ENCODE measurements at places on chromosomes 1 and 21. TPM values are rescaled to one million over a fixed set of nuclear protein-coding genes. Genes with fewer than 3 reads are reported as not detected.

- DNase-seq: no peak
These were observed 21.5 kb downstream of the DESI2 start for GRCh38 chr1:244674446-244674845.

DNA sequence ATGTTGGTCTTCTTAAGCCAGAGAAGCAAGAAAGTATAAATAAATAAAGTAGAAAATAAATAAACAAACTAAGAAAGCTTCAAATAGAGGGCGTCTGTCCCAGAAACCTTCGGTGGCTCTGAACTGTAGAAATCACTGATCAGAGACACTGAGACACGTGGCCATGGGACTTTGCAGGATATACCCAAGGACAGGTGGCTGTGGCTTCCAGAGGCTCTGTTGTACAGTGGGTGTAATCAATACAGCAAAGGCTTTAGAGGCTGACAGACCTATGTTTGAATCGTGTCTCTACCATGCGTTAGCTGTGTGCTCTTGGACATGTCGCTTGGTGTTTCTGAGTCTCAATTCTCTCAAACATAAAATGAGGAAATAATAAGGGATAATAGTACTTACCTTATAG lies 41.0 kb upstream of the EPS15 start:
- no peak for DNase-seq

- no peak for DNase-seq
These were observed 1.0 kb upstream of the PERM1 start for GRCh38 chr1:982765-983436.

DNA sequence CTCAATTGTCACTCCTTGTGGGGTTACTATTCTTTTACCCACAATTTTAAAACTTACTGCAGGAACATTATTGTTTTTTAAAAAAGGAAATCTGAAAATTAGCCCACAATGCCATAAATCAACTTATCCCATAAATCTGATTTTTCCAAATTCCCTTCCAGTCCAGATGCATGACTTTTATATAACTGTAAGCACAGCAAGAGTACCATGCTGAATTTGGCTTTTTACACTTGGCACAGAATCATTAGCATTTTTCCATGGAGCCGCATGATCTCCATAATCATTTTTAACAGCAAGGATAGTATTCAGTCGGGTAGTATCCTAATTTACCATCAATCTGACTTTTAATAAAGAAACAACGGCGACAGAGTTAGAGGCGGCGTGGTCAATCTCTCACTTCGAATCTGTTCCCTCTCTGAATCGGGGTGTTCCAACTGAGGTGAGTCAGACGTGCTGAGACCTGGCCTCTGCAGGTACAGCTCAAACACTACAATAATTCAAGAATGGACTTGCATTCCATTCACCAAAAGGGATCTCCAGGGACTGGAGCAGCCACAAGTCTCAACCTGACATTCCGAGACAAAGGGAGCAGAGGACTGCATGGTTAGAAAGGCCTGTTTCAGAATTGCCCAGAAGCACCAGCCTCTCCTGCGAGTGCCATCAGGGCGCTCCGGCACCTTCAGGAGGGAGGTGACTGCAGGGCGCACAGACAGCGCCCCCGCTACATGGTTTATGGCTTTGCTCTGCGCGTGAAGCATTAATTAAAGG lies 48.9 kb downstream of the SLC66A1 start:
- no peak for DNase-seq

GRCh38 chr1:116558140-116558549 lies 12.7 kb downstream of the CD58 start:
- DNase-seq: no peak

- DNase-seq: peak; percentile 20
These were observed 115.3 kb upstream of the FMN2 start for GRCh38 chr1:239976130-239976968.

- no peak for DNase-seq
These were observed 101.2 kb upstream of the CD55 start for GRCh38 chr1:207219979-207220889.

DNA sequence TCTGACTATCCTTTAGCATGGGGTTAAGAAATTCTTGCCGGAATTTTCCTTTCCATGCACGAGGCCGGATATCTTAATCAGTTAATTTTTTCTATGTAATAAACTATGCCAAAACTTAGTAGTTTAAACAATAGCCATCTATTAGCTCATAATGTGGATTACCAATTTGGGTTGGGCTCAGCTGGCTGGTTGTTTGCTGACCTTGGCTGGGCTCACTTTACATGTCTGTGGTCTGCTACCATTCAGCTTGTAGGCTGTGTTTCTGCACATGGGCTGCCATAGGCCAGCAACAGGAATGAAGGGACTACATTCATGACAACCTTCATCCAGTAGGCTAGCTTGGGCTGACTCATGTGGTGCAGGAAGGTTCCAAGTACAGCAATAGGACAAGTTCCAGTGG lies 56.0 kb upstream of the NTPCR start:
- no peak for DNase-seq

GRCh38 chr1:163896001-163896400 lies 574.2 kb downstream of the NUF2 start:
- DNase-seq: no peak

GRCh38 chr1:16464917-16465625 lies 24.5 kb downstream of the NECAP2 start:
- no peak for DNase-seq

DNA sequence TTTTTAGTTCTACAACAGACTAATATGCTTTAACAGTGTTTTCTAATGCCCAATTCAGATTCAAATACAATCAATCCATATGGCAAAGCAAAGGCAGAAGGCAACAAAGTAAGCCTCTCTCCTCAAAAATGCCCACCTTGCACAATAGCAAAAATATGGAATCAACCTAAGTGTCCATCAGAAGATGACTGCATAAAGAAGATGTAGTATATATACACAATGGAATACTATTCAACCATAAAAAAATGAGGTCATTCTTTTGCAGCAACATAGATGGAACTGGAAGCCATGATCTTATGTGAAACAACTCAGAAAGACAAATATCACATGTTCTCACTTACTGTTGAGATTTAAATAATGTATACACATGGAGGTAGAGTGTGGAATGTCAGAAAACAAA lies 80.7 kb downstream of the EIF4G3 start:
- DNase-seq: no peak

GRCh38 chr1:93328809-93329760 lies 16.6 kb upstream of the DR1 start:
- DNase-seq: no peak

- DNase-seq: no peak
These were observed 10.3 kb downstream of the ITGB2 start for GRCh38 chr21:44910229-44911067.

DNA sequence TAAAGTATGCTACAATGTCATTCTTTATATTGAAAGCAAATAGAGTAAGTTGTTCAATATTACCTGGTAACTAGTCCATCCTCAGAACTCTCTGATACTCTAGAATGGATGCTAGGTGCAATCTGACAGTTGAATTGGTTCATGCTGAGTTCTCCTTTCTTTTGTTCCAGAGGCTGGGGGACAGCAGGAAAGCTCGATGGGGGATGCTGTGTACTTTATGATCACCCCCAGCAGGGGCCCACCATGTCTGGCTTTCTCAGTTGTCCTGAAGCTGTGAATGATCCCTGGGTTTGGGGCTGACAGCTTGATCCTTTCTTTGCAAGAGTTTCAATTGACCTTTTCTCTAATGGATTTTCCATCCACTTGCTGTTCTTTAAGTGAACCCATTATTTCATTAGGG lies 22.5 kb downstream of the FMN2 start:
- DNase-seq: no peak

DNA sequence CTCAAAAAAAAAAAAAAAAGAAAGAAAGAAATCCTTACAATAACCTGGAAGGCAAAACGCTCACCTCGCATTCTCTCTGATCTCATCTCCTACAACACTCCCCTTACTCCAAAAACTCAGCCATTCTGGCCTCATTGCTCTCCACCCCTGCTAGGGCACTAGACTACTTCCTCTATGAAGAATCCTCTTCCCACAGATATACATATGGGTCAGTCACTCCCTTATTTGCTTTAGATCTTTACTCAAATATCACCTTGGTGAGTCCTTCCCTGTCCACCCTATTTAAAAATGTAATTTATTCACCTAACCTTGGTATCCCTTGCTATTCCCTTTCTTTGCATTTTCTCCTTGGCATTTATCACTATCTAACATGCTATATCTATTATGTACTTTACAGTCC lies 24.6 kb upstream of the KIF1B start:
- no peak for DNase-seq

GRCh38 chr1:23020706-23021405 lies 1.6 kb downstream of the KDM1A start:
- DNase-seq: no peak

- DNase-seq: peak; percentile 25
These were observed 51.5 kb downstream of the PTPRF start for GRCh38 chr1:43582162-43582566.

DNA sequence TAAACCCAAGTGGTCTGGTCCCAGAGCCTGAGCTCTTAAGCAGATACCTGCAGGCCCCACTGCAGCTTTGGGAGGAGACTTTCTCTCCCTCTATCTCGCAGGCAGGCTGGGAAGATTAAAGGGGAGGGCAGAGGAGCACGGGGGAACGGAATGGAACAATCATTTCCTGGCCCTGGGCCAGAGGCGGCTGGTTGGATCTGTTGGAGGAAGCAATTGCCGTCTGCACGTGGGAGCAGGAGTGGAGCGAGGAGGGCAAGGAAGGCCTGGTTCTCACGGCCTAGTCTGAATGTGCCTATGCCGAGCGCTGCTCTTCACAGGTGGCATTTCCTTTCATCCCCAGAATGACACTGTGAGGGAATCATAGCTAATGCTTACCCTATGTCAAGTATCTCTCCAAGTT lies 23.7 kb downstream of the NKAIN1 start:
- no peak for DNase-seq

GRCh38 chr1:3294450-3294849 lies 160.0 kb upstream of the ARHGEF16 start:
- DNase-seq: no peak

GRCh38 chr1:39407896-39408640 lies 83.4 kb upstream of the BMP8A start:
- no peak for DNase-seq

GRCh38 chr1:157151073-157151472 lies 12.9 kb upstream of the ETV3 start:
- DNase-seq: no peak

GRCh38 chr1:89672489-89673183 lies 39.7 kb downstream of the LRRC8C start:
- no peak for DNase-seq

DNA sequence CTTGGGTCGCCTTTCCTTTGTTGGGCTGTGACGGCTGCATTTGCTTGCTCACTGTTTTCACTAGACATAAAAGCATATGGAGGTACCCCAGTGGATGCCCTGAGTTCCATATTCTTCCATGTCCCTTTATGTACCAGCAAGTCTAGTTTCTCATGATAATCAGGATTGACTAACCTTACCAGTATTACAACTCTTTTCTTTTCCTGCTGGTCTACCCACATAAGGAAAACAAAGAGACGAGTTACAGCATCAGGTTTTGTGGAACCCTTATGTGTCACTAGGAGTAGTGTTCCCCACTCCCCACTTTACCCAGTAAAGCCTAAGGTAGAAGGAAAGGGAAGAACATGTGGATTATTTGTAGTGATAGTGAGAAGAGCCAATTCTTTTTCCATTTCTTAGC lies 16.4 kb upstream of the CENPF start:
- no peak for DNase-seq

DNA sequence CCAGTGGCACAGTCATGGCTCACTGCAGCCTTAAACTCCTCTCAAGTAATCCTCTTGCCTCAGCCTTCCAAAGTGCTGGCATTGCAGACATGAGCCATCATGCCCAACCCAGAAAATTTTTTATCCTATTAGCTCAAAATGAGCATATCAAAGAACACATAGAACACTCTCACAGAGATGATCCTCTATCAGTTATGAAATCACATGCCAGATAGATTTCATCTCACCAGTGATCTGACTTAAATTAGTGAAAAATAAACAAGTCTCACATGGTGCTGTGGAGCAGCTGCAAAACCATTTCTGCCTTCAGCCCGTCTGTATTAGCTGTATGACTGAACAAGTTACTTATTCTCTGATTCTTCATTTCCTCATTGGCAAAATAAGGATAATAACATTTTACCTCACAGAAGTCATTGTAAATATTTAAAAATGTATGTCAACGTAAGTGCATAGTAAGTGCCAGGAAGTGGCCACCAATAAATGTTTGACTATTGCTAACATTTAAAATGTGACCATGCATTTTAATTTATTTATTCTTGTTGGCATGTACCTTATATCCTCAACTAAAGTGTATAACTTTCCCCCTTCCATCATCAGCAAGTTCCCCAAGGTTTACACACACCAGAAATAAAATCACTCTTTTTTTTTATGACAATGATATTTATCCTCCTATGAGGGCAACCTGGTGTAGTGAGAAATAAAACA lies 29.0 kb upstream of the SLC19A2 start:
- no peak for DNase-seq

- DNase-seq: no peak
These were observed 1.4 kb downstream of the ACOT7 start for GRCh38 chr1:6391951-6392808.

DNA sequence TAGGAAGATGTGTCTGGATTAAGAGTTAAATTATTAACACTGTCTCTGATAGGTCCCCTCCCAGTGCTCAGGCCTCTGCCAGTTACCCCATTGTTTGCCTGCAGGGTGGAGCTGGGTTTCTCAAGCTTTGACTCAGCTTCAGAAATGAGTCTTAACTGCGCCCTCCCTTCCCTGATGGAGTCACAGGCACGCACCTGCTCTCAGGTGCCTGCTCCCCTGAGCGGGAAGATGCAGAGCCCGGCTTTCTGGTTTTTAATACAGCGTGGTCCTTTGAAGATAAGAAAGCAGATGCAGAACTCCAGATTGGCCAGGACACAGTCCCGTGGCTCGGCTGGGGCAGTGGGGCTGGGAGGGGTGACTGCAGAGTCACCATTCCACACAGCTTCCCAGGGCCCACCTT lies 3.2 kb upstream of the SPRR4 start:
- DNase-seq: no peak

GRCh38 chr1:162028726-162029125 lies 5.1 kb upstream of the OLFML2B start:
- no peak for DNase-seq

GRCh38 chr1:48611841-48612240 lies 139.8 kb upstream of the SPATA6 start:
- DNase-seq: no peak

ASAP3 gene
- 2.3 TPM for total RNA-seq

LRRC47 gene
- total RNA-seq: 33.9 TPM

GPR25 gene
- total RNA-seq: 1.2 TPM

BTBD8 gene
- total RNA-seq: 1.9 TPM

CIART gene
- total RNA-seq: 2.2 TPM

ZNF593OS gene
- total RNA-seq: not detected

ZNF593 gene
- total RNA-seq: 16.8 TPM

RGSL1 gene
- total RNA-seq: not detected

SLAMF7 gene
- total RNA-seq: 0.76 TPM

SMCP gene
- total RNA-seq: not detected

FRRS1 gene
- 1.1 TPM for total RNA-seq

SLC45A3 gene
- 0.74 TPM for total RNA-seq

BGLAP gene
- total RNA-seq: 1.1 TPM

IL12RB2 gene
- total RNA-seq: 43.5 TPM

MANEAL gene
- 0.69 TPM for total RNA-seq

Data from CD4-positive, CD25-positive, alpha-beta regulatory T cell (primary cell).